ENCODE measurements at places on chromosomes 16 and 17.

DNA sequence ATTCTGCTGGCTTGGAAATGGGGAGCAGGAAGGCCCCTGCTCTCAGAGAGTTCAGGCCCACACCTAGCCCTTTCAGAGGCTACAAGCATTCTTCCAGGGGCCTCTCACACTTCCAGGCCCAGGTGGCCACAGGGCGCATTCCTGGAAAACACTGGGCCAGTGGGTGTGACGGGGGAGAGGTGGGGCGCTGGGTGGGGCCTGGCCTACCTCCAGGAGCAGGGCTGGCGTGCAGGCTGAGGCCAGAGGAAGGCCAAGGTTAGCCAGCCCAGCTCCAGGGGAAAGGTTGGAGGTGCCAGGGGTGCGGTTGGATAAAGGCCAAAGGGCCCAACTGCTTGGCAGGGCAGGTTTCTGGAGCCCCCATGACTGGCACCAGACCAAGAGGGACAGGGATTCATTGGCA, 198.2 kb downstream of the MAF start:
- DNase-seq = no peak

DNA sequence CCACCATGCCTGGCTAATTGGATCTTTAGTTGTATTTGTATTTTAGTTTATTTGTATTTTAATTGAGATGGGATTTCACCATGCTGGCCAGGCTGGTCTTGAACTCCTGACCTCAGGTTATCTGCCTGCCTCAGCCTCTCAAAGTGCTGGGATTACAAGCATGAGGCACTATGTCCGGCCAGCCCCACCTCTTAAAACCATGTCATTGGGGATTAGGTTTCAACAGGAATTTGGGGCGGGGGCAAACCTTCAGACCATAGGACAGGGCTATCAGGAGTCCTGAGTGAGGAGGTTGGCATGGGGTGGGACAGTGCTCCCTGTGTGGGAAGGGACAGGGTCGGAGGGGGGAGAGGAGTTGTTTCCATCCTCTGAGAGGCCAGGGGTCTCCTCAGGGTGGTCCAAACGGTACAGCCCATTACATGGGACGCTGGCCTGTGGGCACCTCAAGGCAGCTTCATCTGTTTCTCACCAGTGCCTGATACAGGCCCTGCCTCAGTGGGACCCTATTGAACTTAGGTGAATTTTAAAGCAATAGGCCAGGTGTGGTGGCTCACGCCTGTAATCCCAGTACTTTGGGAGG, 21.6 kb downstream of the GAA start:
- no peak for DNase-seq

- DNase-seq = peak; percentile 31
Observed at GRCh38 chr17:9929871-9930270, 24.8 kb upstream of the RCVRN start.

- peak; percentile 89 for DNase-seq
Observed at GRCh38 chr16:19118938-19119431, 5.2 kb downstream of the ITPRIPL2 start.

DNA sequence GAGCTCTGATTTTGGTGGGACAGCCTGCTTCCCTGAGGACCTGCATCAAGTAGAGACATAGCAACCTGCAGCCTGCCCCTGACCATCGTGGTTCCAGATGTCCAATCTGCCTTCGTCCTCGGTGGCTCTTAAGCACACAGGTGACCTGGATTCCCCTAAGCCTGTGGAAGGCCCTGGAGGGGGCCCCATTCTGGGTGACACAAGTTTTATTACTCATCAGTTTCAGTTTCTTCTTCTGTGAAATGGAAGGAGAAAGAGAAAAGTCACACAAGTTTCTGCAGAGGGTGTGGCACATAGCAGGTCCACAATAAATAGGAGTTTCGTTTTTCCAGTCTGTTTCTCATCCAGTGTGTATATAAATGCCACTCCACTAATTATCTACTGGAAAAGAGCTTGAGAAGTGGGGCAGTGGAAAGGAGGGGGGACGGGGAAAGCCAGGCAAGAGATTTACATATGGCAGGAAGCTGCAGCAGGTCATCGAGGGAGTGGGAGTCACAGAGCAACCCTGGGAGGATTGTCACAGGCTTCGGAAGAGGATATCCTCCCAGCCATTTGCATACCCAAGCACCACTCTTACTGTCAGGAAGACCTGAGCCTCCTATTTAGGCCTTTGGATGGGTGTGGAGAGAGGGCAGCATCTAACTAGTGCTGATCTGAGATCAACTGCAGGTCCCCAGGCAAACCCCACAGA, 10.0 kb upstream of the NOS2 start:
- DNase-seq = no peak

DNA sequence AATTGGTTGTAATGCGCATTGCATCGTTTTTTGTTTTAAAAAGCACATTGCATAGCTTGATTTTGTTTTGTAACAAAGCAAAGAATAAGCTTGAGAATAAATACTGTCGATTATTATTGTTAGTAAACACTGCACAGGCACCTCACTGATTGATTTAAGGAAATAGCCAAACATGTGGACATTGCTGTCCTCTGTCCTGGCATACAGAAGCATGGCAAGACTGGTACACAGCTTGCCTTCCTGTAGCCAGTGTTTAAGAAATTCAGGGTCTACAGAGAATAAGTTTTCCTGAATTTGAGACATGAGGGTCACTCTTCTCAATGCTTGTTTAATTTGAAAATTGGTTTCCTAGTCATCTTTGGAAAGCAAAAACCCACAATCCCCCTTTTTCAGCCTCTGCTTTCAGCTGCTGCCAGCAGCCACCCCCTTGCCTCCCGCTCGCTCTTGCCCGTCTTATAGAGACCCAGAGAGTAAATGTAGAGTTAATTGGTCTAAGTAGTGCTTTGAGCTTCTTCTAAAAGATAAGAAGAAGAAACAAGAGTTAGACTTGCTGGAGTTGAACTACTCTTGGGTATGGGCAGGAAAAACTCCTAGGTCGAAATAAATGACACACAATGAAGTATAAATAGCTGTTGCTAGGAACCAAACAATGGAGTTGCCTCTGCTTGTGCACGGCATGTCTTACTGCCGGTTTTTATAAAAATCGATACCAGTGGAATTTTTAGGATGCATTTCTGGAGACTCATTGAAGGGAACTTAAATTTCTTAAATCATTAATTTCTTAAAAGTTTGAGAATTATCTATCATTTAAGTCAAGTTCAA, 116.6 kb downstream of the MRTFB start:
- no peak for DNase-seq

- DNase-seq = no peak
Observed at GRCh38 chr16:17386229-17386628, 84.5 kb downstream of the XYLT1 start.

GRCh38 chr17:1110541-1110861, 69.3 kb downstream of the ABR start:
- DNase-seq = no peak

GRCh38 chr16:19245326-19245925, 40.1 kb upstream of the CLEC19A start:
- no peak for DNase-seq

- no peak for DNase-seq
Observed at GRCh38 chr17:8072341-8072728, 15.2 kb downstream of the ALOX12B start.

GRCh38 chr17:79019632-79020584, 4.1 kb upstream of the C1QTNF1 start:
- peak; percentile 84 for DNase-seq

DNA sequence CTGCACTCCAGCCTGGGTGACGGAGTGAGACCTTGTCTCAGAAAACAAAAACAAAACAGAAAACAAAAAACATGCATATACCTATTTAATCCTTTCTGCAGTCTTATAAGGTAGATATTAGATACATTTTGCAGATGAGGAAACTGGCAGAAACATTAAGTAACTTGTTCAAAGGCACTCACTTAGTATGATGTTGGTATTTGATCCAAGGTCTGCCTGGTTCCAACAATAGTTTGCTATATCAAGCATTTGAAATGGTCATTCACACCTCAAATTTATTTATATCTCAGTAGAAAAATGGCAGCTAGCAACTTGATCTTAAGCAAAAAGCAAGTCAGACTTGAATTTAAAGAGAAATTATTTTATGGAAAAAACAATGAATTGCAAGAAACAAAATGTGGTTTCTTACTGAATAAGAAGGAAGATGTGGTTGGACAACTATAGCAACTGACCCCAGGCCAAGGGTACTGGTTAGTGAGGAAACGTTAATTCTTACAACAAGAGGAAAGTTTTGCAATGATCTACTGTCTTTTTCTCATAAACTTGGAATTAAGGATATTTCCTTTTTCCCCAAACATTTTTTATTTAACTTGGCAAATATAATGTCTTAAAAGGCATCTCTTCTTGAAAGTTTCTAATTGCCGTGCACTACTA, 19.7 kb downstream of the DHRS7B start:
- DNase-seq = peak; percentile 75

GRCh38 chr17:62655656-62656055, 28.2 kb downstream of the MRC2 start:
- DNase-seq = no peak

GRCh38 chr17:76709077-76709950, 1.5 kb downstream of the MXRA7 start:
- DNase-seq = peak; percentile 99

DNA sequence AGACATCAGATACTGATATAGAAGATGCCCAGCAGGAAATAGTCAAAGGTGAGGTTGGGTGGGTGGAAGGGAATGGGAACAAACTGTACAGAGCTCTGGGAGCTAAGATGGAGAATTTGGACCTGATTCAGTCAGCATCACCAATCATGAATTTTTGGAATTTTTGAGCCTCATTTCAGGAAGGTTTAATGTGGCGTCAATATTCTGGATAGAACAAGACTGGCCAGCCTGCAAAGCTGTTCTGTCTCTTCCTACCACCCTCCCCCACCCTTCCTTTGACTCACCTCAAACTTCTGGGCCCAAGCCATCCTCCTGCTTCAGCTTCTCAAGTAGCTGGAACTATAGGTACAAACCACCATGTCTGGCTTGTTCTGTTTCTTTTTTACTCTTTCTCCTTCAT, 32.6 kb downstream of the CTCF start:
- peak; percentile 38 for DNase-seq

DNA sequence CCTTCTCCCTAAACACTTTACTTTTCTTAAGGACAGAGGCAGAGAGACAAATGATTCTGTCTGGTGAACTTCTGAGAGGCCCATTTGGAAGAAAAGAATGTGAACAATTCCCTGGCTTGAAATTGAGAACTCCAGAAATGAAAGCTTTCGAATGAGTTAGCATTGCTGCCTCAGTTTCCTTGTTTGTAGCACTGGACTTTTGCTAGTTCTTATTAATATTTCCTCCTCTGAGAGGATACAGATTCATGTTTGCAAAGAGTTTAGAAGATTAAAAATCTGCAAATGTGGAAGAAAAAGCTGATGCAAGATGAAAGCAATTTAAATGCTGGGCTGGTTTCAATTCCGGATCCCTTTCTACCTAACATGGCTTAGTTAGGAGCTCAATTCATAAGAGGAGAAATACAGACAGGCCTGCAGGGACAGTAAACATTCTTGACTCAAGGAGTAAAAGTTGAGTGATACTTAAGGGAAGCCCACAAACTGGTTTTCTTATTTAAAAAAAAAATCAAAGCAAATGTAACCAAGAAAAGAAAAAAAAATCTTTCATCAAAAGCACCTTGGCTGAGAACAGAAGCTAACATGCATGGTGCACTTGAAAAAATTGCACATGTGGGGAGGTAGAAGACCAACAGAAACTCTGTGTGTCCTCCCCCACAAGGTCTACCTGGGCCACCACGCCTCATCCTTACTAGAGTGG, 27.1 kb downstream of the HNF1B start:
- peak; percentile 67 for DNase-seq

DNA sequence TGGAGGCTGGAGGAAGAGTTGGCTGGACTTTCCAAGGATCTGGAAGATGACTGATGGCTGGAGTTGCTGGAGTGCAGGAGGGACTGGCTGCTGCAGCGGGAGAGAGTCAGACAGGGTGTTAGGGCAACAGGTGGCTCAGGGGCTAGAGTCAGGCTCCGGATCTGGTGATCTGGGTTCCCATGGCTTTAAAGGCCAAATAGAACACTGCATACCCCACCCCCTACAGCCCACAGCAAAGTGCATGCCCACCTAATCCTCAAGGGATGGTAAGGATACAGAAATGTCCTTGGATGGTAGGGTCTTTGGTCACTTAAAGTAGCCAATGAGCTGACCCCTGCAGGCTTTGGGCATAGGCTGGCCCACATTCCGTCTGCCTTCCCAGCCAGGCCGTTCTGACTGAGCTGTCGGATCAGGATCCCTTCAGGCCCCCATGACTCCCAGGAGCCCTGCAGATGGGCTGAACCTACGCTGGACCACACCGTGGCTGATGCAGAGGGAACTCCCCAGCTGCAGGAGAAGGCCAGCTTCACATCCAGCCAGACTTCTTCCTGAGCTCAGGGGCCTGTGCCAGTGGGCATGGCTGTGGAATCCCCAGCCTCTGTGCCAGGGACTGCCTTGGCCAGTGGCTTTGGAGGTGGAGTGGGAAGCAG, 13.9 kb downstream of the TNS4 start:
- DNase-seq = no peak

DNA sequence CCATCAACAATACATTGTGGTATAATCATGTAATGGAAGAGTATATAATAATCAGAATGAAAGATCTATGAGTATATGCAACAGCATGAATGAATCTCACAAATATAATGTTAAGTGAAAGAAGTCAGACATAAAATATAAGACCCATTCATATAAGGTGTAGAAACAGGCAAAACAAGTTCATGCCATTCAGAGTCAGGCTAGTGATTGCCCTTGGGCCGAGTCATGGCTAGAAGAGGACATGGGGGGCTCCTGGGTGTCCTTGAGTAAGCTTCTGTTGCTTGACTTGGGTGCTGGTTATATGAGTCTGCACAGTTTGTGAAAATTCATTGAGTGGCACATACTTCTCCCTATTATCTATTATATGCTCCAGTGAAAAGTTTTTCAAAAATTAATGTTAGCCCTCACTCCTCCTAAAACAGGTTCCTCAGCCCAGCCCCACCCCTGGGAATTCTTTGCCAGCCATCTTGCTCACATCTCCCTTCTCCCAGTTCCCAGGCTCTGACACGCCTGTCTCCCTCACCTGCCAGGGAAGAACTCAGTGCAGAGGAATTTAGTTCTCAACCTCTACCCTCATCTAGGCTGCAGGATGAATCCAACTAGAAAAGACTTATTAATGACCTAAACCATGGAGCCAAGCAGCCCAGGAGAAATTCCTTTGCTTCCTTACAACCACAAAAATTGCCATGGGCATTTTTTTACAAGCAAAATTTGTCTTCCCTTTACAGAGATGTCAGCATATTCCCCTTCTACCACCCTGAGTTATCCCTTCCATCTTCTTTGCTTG, 52.4 kb upstream of the NFAT5 start:
- peak; percentile 93 for DNase-seq
